ENCODE measurements at places on chromosomes 5 and 9. TPM values are rescaled to one million over a fixed set of nuclear protein-coding genes. Genes with fewer than 3 reads are reported as not detected.

DNA sequence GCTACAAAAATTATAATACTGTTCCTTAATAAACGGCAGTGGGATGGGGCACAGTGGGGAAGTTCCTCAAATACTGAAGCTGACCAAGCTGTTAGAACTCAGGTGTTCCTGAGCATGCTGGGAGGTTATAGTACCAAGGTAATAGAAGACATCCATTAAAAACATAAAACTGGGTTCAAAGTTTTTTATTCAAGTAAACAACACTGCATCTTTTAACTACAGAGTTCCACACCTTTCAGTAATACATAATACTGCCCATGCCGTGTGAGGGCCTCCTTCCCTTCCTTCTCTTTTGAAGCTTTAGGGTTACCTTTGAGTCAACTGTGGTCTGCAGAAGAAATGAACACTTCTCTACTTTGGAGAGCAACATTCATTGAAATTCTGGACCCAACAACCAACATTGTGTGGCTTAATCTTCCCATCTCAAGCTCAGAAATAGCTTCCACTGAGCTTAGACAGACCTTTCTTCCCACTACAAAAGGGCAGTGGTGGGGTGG lies 43.6 kb downstream of the SERINC5 start:
- DNase-seq: no peak

DNA sequence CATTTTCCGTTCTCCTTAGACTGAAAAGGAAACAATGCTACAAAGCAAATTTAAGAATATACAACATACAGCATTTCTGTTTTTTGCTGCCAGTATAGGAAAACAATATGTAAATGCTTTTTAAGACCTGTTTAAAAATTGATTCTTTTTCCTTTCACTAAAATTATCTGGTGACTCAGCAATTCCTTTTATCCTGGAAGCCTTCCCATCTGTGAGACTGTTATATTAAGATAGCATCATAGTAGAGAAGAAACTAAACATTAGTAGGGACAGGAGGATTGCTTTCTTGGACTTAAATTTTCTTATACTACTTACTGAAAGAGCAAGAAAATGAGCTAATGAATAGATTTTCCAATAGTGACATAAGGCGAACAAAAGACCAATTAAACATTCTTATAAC lies 30.0 kb upstream of the GPR21 start:
- no peak for DNase-seq

DNA sequence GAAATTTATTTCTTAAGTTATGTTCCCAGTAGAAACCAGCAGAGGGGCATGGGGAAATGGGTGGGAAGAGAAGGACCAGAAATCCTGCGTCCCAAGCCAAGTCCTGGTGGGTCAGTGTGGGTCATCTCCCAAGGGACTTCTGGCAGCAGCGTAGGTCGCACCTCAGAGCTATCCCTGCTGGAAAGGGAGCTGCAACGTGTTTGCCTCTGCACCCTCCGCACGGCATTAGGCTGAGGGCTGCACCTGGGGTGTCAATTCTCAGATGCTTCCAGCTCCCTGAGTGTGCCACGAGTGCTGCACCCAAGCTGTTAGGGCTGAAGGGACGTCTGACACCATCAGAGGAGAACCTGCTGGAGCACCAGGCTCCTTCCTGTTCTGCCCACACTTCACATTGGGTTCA lies 182.8 kb downstream of the CACNA1B start:
- no peak for DNase-seq

DNA sequence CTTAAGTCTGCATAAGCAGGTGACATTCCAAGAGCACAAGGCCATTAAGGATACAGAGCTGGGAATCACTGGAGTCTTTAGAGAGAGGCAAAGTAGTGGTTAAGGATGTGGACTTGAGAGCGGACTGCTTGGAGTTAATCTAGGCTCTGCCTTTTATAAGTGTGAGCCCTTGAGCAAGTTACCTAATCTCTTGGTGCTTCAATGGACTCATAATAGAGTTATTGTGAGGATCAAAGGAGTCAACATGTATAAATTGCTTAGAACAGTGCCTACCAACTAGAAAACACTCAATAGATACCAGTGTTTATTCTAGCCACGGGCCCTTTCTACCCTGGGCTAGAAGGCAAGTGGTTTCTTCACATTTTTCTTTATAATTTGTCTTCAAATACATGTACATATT lies 819.4 kb downstream of the NR2F1-AS1 start:
- DNase-seq: no peak

SLC23A1 gene
- not detected for total RNA-seq

All from Right ventricle myocardium superior (tissue), 1 donor.